ENCODE measurements at places on chromosomes 16 and 17. TPM values are rescaled to one million over a fixed set of nuclear protein-coding genes. Genes with fewer than 3 reads are reported as not detected.

ZNF750 gene
- polyA plus RNA-seq: not detected

HAS3 gene
- 52.4 TPM for polyA plus RNA-seq

SLFN12 gene
- polyA plus RNA-seq: 5.6 TPM

FBXW10B gene
- 1.7 TPM for polyA plus RNA-seq

PLD6 gene
- polyA plus RNA-seq: 4.5 TPM

CLEC16A gene
- 13.7 TPM for polyA plus RNA-seq

ARSG gene
- 0.60 TPM for polyA plus RNA-seq

SOST gene
- polyA plus RNA-seq: not detected

CDH1 gene
- not detected for polyA plus RNA-seq

MLKL gene
- polyA plus RNA-seq: 3.1 TPM

MEIOC gene
- 1.3 TPM for polyA plus RNA-seq

NSF gene
- polyA plus RNA-seq: 31.4 TPM

CD300E gene
- not detected for polyA plus RNA-seq

WSCD1 gene
- polyA plus RNA-seq: 0.03 TPM

UNC13D gene
- 0.99 TPM for polyA plus RNA-seq

KRT15 gene
- 16.9 TPM for polyA plus RNA-seq

C17orf78 gene
- not detected for polyA plus RNA-seq

C17orf58 gene
- 22.9 TPM for polyA plus RNA-seq

KRTAP4-9 gene
- polyA plus RNA-seq: not detected

SLC4A1 gene
- polyA plus RNA-seq: not detected

PHF23 gene
- 53.3 TPM for polyA plus RNA-seq
